ENCODE measurements at places on chromosomes 11 and 22.

DNA sequence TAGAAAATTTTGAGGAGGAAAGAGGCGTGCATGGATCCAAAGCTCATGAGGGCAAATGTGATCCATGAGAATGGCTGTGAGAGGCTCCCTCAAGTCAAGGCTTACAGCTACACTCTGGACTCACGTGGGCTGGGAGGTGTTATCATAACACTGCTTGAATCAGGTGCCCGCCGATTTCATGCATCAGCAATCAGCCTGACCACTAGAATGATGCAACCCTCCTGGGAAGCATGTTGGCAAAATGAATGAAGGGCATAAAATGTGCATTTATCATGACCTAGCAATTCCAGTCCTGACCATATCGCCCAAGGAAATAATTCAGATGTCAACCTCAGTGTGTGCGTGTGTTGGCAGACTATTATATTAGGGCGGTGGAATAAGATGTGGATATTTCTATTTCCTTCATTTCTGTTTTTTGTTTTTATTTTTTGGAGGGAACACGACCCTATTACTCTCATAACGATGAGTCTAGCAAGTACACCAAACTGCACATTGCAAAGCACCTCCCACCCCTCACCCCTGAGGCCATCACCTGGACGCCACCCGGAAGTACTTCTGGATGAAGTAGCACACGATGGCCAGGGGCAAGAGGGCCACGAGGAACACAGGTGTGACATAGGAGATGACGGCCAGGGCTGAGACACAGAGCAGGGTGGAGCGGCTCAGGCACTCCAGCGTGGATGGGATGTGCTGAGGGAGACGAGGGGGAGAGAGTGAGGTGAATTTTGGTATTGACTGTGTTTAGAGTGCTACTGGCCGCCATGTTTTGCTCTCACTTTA lies 15.7 kb upstream of the KCNJ11 start:
- no peak for DNase-seq

GRCh38 chr11:3221408-3222002 lies 2.9 kb upstream of the MRGPRG start:
- no peak for DNase-seq

DNA sequence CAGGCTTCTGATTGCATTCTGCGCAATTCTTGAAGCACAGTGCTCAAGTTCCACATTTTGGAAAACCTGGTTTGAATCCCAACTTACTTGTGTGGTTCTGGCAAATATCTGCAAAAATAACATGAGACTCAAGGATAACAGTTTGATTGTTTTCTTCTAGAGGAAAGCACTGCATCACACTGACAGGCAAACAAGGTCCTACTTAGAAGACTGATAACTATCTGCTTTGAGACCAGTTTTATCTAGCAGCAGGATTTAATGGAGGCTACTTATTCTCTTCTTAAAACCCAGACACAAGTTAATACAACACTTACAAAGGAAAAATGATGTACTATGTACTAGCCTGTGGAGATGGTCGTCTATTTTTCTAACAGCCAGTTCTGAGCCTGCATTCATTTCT lies 41.4 kb downstream of the RIC3 start:
- no peak for DNase-seq

DNA sequence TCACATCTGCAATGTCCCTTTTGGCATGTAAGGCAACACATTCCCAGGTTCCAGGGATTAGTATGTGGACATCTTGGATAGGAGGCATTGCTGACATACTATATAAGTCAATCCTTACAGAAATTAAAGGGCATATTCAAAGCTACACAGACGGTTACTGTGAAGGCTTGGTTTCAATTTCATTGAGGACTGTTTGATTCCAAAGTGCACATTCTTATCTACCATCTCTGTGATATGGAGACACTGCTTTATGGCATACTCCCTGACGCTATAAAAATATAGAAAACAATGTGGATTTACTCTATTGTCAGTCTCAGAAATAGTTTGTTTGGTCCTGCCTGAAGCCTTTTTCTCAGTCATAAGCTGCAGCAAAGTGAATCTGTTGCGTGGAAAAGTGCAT lies 1486.7 kb downstream of the FAM181B start:
- no peak for DNase-seq

GRCh38 chr11:75650167-75650723 lies 18.6 kb downstream of the MAP6 start:
- no peak for DNase-seq

DNA sequence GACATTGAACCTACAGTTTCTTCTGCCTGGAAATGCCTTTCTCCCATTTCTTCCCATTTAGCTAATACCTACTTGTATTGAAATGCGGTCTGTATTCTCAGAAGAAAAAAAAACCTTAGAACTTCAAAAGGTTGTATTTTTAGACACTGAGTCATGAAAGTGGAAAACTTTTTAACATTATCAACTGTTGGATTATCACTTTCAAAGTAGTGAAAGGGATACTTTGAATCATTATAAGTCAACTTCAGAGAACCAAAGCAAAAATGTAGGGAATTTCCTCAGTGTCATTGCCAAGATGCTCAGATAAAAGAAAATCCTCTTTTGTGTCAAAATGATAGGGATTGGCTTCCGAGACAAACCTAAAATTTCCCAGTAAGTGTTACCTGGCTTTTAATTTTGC lies 6.6 kb downstream of the HOATZ start:
- no peak for DNase-seq

All from erythroblast (primary cell).